ENCODE measurements at places on chromosomes 2 and 18.

GRCh38 chr18:12373771-12374116 is 3.3 kb downstream of the AFG3L2 start:
- DNase-seq: no peak

DNA sequence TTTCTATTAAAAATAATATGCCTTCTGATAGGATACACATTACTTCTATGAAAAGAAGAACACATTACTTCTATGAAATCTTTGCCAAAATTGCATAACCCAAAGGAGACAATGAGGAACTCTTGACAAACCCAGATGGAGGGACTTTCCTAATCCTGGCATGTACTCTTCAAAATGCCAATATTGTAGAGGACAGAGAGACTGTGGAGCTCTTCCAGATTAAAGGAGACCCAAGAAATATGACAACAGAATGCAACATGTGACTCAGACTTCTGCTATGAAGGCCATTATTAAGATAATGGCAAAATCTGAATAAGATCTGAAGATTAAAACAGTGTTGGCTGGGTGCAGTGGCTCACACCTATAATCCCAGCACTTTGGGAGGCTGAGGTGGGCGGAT is 22.2 kb downstream of the SOWAHC start:
- no peak for DNase-seq

- DNase-seq: no peak
These were observed 31.9 kb downstream of the EFEMP1 start for GRCh38 chr2:55891671-55892094.

DNA sequence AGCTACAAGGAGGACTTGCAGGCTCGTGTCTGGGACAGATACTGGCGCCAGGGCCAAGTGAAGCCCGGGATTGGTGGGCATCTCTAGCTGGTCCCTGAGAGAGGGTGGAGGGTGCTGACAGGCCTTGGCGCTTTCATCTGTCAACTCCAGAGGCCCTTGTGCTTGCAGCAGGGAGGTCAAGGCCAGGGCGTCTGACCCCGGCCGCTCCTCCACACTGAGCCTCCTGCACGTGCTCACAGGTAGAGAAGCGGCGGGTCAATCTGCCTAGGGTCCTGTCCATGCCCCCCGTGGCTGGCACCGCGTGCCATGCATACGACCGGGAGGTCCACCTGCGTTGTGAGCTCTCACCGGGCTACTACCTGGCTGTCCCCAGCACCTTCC is 9.5 kb downstream of the CAPN10 start:
- DNase-seq: no peak

DNA sequence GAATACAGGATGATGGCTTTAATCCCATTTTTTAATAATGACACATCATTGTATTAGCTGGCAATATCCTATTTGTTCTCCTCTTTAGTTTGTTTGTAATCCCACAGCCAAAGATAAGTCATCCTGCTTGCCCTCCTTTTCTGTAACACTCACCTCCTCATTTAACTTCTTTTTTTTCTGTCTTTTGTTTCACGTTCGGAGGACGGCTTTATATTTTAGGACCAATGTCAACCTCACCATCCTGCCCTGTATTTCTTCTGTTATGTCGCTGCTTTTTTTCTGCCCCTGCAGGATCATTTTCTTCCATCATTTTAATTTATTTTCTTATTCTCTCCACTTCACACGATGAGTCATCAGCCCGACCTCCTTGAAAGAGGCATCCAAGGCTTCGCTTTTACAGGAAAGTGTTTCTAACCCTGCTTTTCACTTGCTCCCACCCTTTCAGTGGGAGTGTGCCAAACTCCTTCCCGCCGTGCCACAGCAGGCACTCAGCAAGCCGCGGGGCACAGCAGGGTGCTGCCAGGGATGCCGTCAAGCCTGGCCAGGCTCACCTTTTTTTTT is 11.4 kb downstream of the RAB31 start:
- DNase-seq: no peak

GRCh38 chr2:17313261-17313660 is 205.0 kb downstream of the RAD51AP2 start:
- no peak for DNase-seq

DNA sequence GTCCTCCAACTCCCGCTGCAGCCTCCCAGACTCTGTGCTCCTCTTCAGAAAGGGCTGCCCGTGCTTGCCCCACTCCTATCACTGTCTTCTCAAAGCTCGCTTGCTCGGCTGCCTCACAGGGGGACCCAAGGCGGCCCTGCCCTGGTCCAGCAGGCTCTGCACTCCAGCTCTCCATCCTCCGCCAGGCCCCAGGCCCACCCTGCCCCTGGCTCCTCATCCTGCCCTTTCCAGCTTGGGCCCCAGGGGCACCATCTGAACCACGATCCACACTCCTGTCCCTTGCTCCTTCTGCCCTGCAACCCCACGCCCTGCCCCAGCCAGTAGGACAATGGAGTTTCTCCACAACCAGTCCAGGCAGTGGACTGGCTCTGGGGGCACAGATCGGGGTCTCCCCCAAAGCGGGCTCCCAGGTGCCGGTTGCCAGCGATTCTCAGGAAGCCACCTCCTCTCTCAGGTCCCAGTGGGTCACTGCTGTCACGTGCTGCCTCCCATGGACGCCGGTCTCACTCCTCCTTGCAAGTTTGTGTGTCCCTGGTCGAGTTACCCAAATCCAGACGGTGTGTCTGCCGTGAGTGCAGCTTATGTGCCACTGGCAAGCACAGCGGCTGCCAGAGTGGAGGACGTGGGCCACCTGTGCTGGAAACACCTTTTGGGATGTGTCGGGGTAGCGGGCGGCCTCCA is 238.5 kb downstream of the HDAC4 start:
- DNase-seq: no peak

DNA sequence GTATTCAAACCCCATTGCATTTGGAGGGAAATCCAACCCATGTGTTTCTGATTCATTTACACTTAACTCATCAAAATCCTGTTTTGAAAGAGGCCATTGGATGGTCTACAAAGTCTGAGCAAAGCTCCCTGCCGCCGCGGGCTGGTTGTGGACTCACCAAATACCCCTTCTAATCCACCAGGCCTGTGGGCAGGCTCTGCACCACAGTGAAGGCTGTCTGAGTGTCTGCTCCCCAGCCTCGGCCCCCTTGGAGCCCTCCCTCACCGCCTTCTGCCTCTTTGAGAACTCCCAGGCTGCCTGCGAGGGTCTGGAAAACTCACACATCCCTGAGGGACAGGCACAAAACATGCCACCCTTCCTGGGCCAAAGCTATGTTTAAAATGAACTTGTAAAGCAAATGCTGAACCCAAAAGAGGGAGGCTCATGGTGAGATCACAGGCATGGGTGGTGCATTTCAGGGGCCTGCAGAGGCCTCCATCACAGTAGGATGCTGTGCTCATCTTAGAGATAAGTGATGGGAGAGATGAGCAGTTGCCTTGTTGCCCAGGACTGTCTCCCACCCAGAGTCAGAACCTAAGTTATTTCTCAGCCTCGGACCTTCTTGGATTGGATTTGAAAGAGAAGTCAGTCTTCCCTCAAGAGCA is 225.0 kb downstream of the CYP26B1 start:
- no peak for DNase-seq

DNA sequence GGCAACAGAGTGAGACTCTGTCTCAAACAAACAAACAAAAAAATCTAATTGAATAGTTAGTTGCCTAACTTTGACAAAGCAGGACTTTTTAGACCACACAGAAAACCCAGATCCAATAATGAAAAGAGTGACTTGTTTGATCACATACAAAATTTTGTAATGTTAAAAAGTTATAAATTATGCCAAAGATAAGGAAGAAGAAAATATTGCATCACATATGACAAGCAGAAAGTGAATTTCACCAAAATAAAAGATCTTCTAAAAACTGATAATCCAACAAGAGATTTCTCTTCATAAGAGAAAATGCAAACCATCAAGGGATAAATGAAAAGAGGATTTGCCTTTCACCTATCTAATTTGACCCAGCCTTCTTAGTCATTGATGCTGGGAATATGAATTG is 2.8 kb upstream of the RMP24 start:
- DNase-seq: no peak

DNA sequence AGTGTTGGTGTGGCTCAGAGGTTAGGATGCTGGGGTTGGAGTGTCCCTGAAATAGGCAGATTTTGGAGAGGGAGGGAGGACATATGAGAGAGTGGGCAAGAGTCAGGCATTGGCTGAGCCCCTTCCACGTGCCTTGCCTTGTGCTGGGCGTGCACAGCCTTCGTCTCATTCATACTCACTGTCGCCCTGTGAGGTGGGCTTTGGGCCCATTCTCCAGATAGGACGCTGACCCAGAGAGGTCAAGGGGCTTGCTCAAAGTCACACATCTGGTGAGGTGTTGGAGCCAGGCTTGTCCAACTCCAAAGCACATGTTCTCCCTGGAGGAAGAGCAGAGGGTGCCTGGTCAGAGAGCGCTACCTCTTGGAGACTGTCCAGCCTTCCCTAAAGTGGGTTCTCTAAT is 166.8 kb downstream of the DYSF start:
- DNase-seq: no peak

GRCh38 chr2:237432484-237433092 is 18.6 kb upstream of the COL6A3 start:
- no peak for DNase-seq

GRCh38 chr18:9025091-9025838 is 77.2 kb upstream of the NDUFV2 start:
- DNase-seq: no peak

DNA sequence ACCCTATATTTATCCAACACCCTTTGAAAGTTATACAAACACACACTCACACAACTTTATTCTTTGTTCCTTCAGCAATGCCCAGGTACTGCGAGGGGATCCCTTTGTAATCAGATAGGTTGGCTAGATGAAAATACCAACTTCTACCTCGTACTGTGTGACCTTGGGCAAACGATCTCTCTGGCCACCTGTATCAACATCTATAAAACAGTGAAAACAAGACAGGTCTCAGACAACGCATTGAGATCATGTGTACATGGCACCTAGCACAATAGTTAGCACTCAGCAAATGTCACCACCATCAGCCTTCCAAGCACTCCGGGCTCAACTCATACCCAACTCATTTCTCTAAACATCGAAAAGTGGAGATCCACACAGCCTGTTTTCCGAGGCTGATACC is 118.4 kb upstream of the PPP1CB start:
- no peak for DNase-seq

GRCh38 chr2:118881490-118882129 is 34.2 kb upstream of the EN1 start:
- DNase-seq: no peak

- DNase-seq: peak; percentile 48
These were observed 52.0 kb downstream of the CYBRD1 start for GRCh38 chr2:171574149-171574795.

- DNase-seq: no peak
These were observed at the start of gene TFCP2L1 for GRCh38 chr2:121284463-121285449. Gene TFCP2L1 (minus strand): TSS chr2:121285202. CDS start chr2:121285109, 93 bp downstream.

- no peak for DNase-seq
These were observed 179.1 kb downstream of the ZFP36L2 start for GRCh38 chr2:43047187-43047780.

DNA sequence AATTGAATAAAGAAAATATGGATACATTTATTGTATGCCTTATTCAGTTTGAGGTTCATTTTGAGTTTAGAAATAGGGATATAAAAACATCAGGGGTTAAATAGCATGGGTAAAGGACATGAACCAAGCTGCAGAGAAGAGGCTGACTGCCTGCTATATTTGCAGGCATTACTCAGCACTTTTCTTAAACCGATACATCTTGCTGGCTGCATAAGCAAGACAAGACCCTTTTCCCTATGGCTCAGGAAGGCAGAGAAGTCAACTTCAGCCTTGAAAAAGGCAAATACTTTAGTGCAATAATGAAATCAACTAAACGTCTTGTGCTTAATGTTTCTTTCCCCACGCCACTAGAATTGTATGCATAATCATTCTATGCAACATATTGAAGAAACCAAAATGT is 36.4 kb downstream of the SCN1A start:
- DNase-seq: peak; percentile 24

- no peak for DNase-seq
These were observed 182.0 kb upstream of the SP5 start for GRCh38 chr2:170533156-170533555.

DNA sequence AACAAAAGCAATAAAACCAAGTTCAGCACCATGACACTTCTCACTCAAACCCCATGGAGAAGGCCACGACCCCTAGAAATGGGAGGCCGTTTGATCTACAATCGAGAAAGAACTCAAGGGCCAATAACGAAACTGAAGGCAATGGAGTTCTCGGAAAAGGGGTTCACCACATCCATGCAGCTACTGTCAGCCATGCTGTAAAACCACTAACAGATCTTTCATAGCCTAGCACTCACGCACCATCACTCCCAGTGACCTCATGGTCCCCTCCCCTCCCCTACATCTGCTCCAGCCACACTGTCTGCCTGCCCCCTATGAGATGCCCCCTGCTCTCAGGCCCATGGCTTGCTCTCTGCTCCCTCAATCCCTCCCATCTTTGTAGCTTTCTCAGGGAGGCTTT is 135.3 kb downstream of the TMEM163 start:
- no peak for DNase-seq

- DNase-seq: no peak
These were observed 300.5 kb downstream of the INSIG2 start for GRCh38 chr2:118388771-118389170.

GRCh38 chr2:238134393-238134785 is 4.1 kb upstream of the KLHL30 start:
- DNase-seq: no peak

DNA sequence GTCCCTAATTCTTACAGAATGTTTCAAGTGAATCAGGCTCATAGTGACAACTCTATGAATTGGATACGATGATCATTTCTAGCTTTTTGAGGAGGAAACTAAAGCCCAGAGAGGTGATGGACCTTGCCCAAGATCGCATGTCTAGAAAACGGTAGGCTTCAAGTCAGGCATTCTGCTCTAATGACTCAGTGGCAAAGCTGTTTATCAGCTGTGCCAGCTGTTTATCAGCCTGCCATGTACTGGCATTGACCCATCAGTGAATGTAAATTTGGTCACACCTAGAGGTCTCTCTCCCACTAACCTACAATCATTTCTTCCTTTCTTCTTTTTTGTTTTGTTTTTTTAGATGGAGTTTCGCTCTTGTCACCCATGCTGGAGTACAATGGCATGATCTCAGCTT is 6.1 kb upstream of the DAW1 start:
- DNase-seq: no peak

- no peak for DNase-seq
These were observed 501.5 kb downstream of the ERBB4 start for GRCh38 chr2:212037062-212037461.

- no peak for DNase-seq
These were observed 163.5 kb downstream of the GLI2 start for GRCh38 chr2:120898961-120899750.

DNA sequence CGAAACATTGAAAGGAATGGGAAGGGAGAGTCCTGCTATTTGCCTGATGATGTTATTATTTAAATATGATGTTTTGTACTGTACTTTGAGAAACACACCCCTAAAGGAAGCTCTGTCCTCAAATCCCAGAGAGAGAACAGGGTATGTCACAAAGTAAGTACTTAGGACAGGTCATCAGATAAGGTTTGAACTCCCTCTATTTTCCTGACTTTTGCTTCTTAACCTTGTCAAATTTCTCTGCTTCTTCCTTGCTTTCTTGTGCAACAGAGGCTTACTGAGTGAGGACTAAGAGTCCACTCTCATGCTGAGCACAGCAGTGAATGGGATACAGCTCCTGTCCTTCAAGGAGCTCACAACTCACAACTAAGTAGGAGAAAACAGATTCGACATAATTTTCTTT is 3.7 kb downstream of the DGUOK start:
- DNase-seq: no peak
